Regular cardiac myocyte (primary cell): ENCODE measurements at places on chromosomes 1 and 21. TPM values are rescaled to one million over a fixed set of nuclear protein-coding genes. Genes with fewer than 3 reads are reported as not detected.

Gene BEST4
- under 0.01 and 0.28 TPM in 2 replicates for total RNA-seq

Gene PDZK1
- 0.38 and 0.56 TPM in 2 replicates for total RNA-seq

Gene DNALI1
- 2.0 and 5.0 TPM in 2 replicates for total RNA-seq

Gene PANK4
- 21.4 and 26.6 TPM in 2 replicates for total RNA-seq

Gene GPATCH4
- 6.5 and 23.4 TPM in 2 replicates for total RNA-seq

Gene LPAR3
- total RNA-seq: 0.19 and 2.0 TPM in 2 replicates

Gene EPHX1
- 14.8 and 23.7 TPM in 2 replicates for total RNA-seq

Gene MYOG
- total RNA-seq: not detected in 2 replicates

Gene IRF2BP2
- 98.2 and 154 TPM in 2 replicates for total RNA-seq

Gene DCST1
- not detected in 2 replicates for total RNA-seq

Gene ATP1A4
- total RNA-seq: under 0.01 TPM in 1 of 2 replicates, not detected in the other

Gene CRNN
- total RNA-seq: not detected in 2 replicates
